ENCODE measurements at places on chromosomes 2 and 18. TPM values are rescaled to one million over a fixed set of nuclear protein-coding genes. Genes with fewer than 3 reads are reported as not detected.

GRCh38 chr2:8457699-8458502 is 224.0 kb upstream of the ID2 start:
- H3K27ac ChIP-seq = no peak overlapping the region
- peaks cover 6% of the 10 kb centered on the region for H3K27me3 ChIP-seq
- peak; percentile 70 for DNase-seq
- peak overlapping the region; percentile 37 for H3K4me3 ChIP-seq
- peaks cover 25% of the 10 kb centered on the region for H3K4me1 ChIP-seq
- no peaks in the 10 kb centered on the region for H3K36me3 ChIP-seq

GRCh38 chr2:28369358-28369757 is 23.3 kb upstream of the FOSL2 start:
- no peaks in the 10 kb centered on the region for H3K36me3 ChIP-seq
- H3K4me3 ChIP-seq = no peak overlapping the region
- no peak for DNase-seq
- peak overlapping the region; percentile 77 for H3K27ac ChIP-seq

- H3K27me3 ChIP-seq = no peaks in the 10 kb centered on the region
- H3K36me3 ChIP-seq = no peaks in the 10 kb centered on the region
- H3K27ac ChIP-seq = no peak overlapping the region
- H3K4me1 ChIP-seq = no peaks in the 10 kb centered on the region
- H3K4me3 ChIP-seq = no peak overlapping the region
Measured at GRCh38 chr2:80420530-80421208, 116.1 kb upstream of the LRRTM1 start.

DNA sequence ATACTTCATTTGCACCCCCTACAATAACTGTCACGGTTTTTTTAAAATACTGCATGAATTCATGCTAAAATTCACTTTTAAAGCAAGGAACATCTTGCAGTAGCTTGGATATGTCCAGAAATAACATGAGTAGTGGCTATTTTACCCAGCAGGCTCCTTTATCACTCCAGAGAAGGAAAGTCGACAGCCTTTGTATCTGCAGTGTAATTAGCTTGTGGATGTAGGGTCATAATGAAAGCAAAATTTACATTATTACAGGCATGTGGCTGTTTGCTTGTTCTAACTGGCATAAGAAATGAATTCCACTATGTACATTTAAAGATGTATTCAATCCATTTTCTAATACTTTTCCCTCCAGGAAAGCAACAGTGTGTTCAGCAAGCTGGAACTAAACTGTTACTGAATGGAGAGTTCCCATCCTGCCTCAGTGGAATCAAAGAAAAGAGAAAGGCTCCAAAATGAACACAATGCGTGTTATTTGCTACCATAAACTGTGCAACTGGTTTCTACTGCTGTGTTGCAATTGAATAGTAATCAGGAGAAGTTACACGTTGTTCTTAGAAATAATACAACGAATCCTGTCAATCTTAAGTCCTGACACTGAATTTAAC is 321.2 kb upstream of the VRK2 start:
- no peaks in the 10 kb centered on the region for H3K27me3 ChIP-seq
- H3K27ac ChIP-seq = no peak overlapping the region
- no peaks in the 10 kb centered on the region for H3K36me3 ChIP-seq
- no peak overlapping the region for H3K4me3 ChIP-seq
- DNase-seq = no peak

DNA sequence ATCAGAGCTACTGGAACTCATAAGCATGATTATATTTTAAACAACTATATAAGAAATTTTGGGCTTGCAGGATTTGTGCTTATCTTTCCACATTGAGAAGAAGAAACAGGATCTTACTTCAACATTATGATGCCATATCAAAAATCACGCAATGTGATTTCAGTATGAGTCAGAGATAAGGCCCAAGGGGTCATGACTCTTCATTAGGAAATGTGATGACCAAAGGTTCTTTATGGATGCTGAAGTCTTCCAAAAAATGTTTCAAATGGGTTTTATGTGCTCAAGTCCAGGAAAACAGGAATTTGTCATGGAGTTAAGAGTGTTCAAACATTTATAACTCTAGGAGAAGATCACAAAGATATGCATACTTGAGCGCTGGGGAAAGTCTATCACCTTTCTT is 7.8 kb upstream of the SERPINB2 start:
- no peaks in the 10 kb centered on the region for H3K36me3 ChIP-seq
- H3K4me1 ChIP-seq = no peaks in the 10 kb centered on the region

GRCh38 chr2:189210250-189211087 is 30.9 kb upstream of the COL5A2 start:
- no peak for DNase-seq
- H3K4me1 ChIP-seq = peaks cover 19% of the 10 kb centered on the region
- no peaks in the 10 kb centered on the region for H3K27me3 ChIP-seq
- H3K36me3 ChIP-seq = no peaks in the 10 kb centered on the region

ASB18 gene
- not detected for total RNA-seq

SNORC gene
- total RNA-seq = 1.3 TPM

STON1 gene
- total RNA-seq = 116 TPM

All from stomach (tissue), 19 donors.